ENCODE measurements at places on chromosomes 13 and 19.

DNA sequence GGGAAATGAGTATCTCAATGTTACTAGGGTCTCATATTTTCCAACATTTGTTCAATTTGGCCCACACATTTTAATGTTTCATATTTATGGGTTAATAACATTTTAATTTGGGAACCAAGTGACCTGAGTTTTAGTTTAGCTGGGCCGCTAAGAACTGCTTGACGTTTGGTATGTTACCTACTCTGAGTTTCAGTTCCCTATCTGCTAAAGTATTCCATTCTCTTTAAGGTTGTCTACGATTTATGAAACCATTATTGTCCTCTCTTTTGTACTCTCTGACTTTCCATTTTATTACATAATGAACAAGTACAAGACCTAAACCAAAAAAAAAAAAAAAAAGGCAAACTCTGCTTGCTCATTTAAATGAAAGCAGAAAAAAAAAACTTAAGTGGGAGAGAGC lies 89.9 kb downstream of the FGF14 start:
- DNase-seq, result no peak

DNA sequence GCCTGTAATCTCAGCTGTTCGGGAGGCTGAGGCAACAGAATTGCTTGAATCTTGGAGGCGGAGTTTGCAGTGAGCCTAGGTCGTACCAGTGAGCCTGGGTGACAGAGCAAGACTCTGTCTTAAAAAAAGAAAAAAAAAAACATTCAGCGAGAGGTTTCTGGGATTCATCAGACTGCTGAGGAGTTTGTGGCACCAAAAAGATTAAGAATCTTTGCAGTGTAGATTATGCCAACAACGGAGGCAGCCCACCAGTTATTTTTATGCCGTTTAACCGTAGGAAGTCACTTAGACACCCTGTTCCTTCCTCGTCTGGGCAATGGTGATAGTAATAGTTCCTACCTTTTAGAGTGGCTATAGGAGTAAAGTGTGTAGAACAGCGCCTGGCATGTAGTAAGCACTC lies 2.5 kb downstream of the COX6B1 start:
- DNase-seq, result no peak

DNA sequence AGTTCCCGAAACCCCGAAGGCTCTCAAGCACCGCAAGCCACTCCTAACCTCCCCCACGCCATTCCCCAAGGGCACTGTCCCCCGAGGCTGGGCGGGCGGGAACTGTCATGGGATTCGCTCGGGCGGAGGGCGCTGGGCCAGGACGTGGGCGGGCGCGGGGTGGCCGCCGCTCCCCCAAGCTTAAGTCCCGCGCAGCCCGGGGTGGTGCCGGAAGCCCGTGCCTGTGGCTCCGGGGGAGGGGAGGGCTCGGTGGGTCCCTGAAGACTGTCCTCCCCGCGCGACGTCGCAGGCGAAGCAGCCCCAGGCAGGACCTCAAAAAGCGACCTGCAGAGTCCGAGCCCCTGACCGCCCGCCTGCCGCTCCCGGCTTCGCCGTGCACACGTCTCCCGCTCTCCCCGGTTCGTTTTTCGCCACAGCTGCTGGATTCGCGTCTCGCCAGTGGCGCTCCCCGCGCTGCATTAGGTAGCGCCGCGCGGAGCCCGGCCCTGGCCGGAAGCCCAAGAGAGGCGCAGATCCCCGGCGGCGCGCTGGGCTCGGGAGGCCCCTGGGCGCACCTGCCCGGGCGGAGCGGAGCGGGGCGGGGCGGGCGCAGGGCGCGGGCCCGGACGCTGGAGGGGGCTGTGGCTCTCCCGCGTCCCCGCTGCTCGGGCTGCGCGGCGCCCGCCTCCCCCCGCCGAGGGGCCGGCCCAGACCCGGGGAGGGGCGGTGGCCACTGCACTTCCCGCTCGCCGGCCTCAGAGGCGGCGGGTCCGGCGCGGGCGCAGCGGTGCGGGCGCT lies at the start of gene FARP1:
Gene FARP1, plus strand, starts transcription at position 715 of the 777 bp plus-strand sequence. CDS start 70,149 bp downstream, outside the sequence.
- DNase-seq, result peak; percentile 80

- DNase-seq, result no peak
Measured at GRCh38 chr19:42816894-42817293, 51.4 kb upstream of the PSG8 start.

- no peak for DNase-seq
Measured at GRCh38 chr19:1220976-1221903, 15.7 kb downstream of the STK11 start.

- DNase-seq, result no peak
Measured at GRCh38 chr13:48311223-48311622, 7.7 kb downstream of the RB1 start.

DNA sequence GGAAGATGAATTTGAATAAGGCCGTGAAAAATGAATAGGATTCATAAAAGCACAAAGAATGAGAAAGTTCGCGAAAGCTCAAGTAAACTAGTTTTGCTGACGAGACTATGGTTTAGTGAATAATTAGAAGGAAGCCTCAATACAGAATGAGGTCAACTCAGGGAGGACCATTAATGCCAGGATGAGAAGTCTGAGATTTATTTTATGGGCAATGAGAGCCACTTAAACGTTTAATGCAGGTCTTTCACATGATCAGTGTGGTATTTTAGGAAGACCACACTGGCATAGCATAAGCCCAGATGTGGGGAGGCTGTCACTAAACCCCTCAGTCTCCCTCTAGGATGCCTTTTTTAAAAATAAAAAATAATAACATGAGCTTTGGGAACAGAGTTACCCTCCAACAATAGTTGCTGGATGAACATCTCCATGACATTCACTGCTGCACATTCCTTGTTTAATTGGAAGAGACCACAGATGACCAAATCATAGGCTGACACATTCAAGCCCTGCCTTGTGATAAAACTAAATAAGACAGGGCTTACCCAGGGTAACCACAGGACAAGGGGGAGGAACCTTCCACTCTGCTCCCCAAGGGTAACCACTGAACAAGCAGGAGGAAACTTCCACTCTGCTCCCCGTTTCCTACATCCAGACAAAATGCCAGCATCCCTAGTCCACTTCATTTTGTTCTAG lies 43.6 kb upstream of the LSM14A start:
- no peak for DNase-seq

DNA sequence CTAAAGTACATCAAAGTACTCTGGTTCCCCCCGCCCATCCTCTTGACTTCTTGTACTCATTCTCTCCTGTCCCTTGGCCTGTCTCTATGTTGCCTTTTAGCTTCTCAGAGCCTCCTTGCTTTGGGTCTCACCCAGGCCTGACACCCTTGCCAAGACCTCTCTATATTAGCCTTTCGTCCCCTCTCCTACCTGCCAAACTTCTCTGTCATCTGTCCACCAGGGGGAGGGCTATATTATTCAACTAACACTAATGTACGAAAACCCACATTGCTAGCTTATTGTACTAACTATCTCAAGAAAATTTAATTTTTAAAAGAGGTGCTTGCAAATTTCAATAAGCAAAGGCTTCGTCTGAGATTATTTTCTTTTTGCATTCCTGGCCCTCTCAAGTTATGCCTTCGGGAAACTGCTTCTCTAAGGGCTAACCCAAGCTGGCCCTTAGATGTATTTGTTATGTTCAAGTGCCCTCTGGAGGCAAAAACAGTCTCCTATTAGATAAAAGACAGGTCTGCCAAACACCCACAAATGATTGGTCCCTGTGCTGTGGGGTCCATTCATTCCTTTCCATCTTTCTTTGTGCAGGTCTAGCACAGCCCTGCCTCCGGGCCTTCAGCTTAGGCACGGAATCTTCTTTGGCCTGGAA lies 6.3 kb upstream of the MRPS31 start:
- DNase-seq, result no peak

GRCh38 chr19:49976496-49976895 lies 15.5 kb upstream of the SIGLEC11 start:
- DNase-seq, result no peak

DNA sequence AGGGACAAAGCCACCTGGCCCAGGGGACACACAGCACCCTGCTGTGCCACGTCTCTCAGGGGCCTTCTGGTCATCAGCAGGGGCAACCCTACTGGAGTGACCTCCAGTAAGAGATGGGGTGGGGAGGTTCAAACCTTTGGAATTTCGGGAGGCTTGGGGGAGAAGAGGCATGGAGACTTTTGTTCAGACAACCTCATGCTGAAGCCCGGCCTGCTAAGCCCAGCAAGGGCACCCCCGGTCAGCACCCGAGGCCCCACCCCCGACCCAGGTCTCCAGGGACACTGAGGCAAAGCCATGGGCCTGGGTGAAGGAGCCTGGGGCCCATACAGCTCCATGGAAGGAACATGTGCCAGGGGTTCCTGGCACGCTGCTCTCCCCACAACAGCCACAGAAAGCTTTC lies 23.3 kb downstream of the ZNF787 start:
- DNase-seq, result no peak

- no peak for DNase-seq
Measured at GRCh38 chr13:92677571-92677970, 549.0 kb upstream of the GPC6 start.

- DNase-seq, result no peak
Measured at GRCh38 chr19:13077240-13077639, 25.4 kb downstream of the LYL1 start.

DNA sequence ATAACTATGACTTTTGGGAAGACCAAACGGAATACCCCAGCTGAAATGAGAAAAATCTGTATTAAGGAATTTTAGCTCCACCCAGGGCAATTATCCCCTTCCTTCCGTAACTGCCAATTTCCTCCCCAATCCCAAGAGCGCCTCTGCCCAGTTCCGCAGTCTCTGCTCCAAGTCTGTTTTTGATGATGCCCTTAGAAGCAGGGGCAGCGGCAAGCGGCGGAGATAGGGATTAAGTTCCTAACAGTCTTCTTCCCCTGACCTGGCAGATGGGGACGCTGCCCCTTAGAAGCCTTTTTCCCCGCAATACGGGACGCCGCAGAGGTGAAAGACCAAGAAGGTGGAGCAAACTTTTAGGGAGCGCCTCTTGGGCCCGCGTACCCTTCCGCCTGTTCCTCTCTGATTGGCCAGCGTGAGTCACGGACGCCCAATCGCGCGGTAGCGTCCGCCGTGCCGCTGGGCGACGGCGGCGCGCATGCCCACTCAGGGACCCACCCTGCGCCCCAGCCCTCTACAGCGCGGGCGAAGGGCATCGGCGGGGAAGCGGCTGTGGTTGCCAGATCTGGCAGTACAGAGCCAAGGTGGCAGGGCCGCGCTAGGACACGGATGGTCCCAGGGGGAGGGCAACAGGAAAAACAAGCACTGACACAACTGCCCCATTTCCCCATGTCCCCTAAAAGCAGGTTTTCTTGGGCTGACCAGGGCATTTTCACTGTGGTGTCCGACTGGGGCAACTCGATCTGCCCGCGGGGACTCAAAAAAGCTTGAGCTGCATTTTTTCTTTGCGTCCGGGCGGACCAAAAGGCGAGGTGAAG lies 843 bp upstream of the TDRD3 start:
- peak; percentile 83 for DNase-seq

- DNase-seq, result no peak
Measured at GRCh38 chr13:50543141-50543540, 300.4 kb downstream of the DLEU7 start.

DNA sequence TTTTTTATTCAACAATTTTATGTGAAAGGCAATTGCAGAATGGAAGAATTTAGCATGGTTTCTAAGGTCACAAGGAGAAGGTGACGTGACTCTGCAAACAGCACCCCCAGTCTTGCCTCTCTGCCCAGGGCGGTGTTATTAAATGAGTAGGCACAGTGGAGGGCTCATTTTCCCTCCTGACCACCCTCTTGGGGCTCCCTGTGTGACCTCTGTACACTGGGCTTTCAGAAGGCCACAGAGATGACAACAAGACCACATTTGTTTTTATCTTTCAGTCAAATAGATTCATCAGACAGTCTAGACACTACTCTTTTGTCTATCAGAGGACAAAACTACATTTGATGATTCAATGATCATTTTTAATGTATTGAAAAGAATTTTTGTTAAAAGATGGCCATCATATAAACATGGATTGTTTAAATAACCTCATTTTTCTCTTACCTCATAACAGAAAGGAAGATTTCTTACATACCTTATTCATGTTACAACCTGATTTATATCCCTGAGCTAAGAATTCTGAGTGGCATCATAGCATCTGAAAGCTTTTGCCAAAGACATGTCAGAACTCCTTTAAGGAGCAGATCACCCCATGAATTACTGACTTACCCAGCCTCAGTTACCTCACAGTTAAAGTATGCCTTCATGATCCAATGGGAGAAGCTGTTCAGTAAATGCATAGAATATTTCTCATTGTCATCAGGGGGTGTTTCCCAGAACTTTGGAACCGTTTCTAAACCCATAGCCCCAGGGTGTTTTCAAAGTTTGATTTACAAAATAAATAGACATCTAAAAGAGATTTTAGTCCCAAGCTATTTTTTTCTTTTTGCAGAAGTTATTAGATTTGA lies 184.0 kb upstream of the RFC3 start:
- DNase-seq, result no peak

DNA sequence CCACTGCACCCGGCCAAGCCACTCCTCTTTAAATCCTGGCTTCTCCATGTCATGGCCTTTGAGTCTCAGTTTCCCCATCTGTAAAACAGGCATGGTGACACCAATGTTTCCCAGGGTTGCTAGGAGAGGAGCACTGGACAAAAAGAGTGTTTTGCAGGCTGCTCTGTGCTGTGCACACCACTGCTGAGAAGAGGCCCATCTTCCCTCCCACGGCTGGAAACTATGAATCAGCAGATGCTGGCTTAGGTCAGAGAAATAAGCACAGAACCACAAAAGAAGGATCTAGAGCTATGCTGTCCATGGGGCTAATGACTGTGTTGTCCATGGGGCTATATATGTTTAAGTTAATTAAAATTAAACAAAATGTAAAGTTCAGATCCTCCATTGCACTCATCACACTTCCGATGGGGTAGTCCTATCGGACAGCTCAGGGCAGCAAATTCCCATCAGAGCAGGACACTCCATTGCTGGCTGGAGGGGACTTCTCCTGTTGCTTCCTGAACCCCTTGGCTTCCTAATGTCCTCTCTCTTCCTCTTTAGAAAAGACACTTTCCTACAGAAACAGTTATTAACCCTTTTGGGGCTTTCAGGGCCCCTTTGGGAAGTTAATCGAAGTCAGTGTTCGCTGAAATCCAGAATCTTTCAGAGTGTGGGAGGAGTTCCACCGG lies 37.1 kb downstream of the TSHZ3 start:
- no peak for DNase-seq

- DNase-seq, result no peak
Measured at GRCh38 chr19:41395355-41395754, 1.8 kb downstream of the EXOSC5 start.

- peak; percentile 80 for DNase-seq
Measured at GRCh38 chr19:32651729-32652140, 23.2 kb downstream of the ANKRD27 start.

GRCh38 chr19:18208098-18208951 lies 4.5 kb upstream of the RAB3A start:
- no peak for DNase-seq

- no peak for DNase-seq
Measured at GRCh38 chr13:75226092-75226491, 255.9 kb downstream of the TBC1D4 start.

DNA sequence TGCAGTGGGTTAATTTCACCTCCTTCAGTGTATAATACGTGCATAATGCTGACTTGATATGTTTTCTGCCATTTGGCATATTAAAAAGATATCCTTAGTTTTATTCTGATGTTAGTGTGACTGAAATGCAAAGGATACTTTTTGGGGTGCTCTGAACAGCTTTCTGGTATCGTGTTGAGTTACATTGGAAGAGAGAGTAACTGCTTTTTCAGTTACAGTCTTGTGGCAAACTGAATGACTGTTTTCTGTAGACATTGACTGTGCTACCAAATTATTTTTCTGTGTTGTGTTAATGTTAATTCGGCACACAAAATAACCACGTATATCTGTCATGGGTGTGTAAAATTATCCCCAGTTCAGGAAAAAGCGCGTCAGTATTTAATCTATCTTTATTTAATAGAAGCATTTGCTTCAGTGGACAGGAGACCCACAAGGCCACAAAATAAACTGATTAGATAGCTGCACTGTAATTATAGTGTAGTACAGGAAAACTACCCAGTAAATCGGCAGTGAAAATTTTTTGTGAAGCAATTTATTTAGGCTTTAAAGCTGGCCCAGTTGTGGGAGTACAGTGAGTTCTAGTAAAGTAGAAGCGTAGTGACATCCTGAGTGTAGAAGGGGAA lies 2.5 kb downstream of the URI1 start:
- no peak for DNase-seq
